Bronchial smooth muscle cell (primary cell): ENCODE measurements at places on chromosomes 13 and 19. TPM values are rescaled to one million over a fixed set of nuclear protein-coding genes. Genes with fewer than 3 reads are reported as not detected.

The ERCC1 gene
- total RNA-seq = 45.9 and 58.8 TPM in 2 replicates

The ZSCAN1 gene
- total RNA-seq = not detected in 2 replicates

The TDRD12 gene
- total RNA-seq = 0.17 and 0.32 TPM in 2 replicates

The ZNF682 gene
- total RNA-seq = 1.0 and 1.6 TPM in 2 replicates

The ANGPTL8 gene
- total RNA-seq = not detected in 2 replicates

The FUZ gene
- 28.5 and 33.1 TPM in 2 replicates for total RNA-seq

The ZNF429 gene
- total RNA-seq = 4.6 and 4.7 TPM in 2 replicates

The ZFR2 gene
- total RNA-seq = not detected in 2 replicates

The N4BP2L1 gene
- total RNA-seq = 2.7 and 3.8 TPM in 2 replicates

The ATP11A gene
- 4.4 and 6.2 TPM in 2 replicates for total RNA-seq

The KL gene
- under 0.01 TPM in 1 of 2 replicates, not detected in the other for total RNA-seq

The CEACAM3 gene
- total RNA-seq = not detected in 2 replicates
